ENCODE measurements at places on chromosomes 2 and 18. TPM values are rescaled to one million over a fixed set of nuclear protein-coding genes. Genes with fewer than 3 reads are reported as not detected.

LRATD1 gene
- total RNA-seq = 8.0 TPM

IL36A gene
- total RNA-seq = not detected

MARCHF4 gene
- 16.7 TPM for total RNA-seq

IL1RN gene
- total RNA-seq = 28.9 TPM

RBKS gene
- 1.1 TPM for total RNA-seq

CERKL gene
- total RNA-seq = not detected

All from foreskin keratinocyte (primary cell).